ENCODE measurements at places on chromosomes 6 and 20. TPM values are rescaled to one million over a fixed set of nuclear protein-coding genes. Genes with fewer than 3 reads are reported as not detected.
A peak's percentile ranks its signal among the peaks of the same experiment; 100 is the strongest.

GRCh38 chr20:19785173-19785982 is 27.3 kb downstream of the RIN2 start:
- peak overlapping the region; percentile 75 for H3K27ac ChIP-seq
- no peak for DNase-seq
- no peak overlapping the region for H3K4me3 ChIP-seq
- no peaks in the 10 kb centered on the region for H3K27me3 ChIP-seq
- H3K36me3 ChIP-seq: no peaks in the 10 kb centered on the region

Gene RAB23
- total RNA-seq: 37.2 TPM

DNA sequence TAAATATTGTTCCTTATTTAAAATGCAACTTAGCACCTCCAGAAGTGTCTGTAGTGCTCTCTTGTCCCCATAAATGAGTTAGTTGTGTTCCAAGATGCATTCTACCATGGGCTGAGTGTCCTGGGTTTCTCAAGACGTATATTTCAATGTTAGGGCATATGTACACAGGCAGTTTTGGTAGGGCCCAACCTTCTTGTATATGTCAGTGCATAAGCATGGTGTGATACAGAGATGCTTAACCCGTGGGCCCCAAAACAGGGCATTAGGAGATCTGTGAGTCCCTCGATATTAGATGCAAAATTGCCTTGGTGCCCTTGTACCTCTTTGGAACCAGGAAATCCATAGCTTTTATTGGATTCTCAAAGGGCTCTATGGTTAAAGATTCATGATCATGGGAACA is 91.5 kb upstream of the HIVEP1 start:
- H3K27me3 ChIP-seq: no peaks in the 10 kb centered on the region
- H3K27ac ChIP-seq: peak overlapping the region; percentile 86
- H3K4me1 ChIP-seq: peaks cover 39% of the 10 kb centered on the region
- no peak overlapping the region for H3K4me3 ChIP-seq

GRCh38 chr6:154164397-154164796 is 125.4 kb downstream of the OPRM1 start:
- no peaks in the 10 kb centered on the region for H3K4me1 ChIP-seq
- DNase-seq: peak; percentile 51
- no peaks in the 10 kb centered on the region for H3K27me3 ChIP-seq
